ENCODE measurements at places on chromosomes 6 and 20.

DNA sequence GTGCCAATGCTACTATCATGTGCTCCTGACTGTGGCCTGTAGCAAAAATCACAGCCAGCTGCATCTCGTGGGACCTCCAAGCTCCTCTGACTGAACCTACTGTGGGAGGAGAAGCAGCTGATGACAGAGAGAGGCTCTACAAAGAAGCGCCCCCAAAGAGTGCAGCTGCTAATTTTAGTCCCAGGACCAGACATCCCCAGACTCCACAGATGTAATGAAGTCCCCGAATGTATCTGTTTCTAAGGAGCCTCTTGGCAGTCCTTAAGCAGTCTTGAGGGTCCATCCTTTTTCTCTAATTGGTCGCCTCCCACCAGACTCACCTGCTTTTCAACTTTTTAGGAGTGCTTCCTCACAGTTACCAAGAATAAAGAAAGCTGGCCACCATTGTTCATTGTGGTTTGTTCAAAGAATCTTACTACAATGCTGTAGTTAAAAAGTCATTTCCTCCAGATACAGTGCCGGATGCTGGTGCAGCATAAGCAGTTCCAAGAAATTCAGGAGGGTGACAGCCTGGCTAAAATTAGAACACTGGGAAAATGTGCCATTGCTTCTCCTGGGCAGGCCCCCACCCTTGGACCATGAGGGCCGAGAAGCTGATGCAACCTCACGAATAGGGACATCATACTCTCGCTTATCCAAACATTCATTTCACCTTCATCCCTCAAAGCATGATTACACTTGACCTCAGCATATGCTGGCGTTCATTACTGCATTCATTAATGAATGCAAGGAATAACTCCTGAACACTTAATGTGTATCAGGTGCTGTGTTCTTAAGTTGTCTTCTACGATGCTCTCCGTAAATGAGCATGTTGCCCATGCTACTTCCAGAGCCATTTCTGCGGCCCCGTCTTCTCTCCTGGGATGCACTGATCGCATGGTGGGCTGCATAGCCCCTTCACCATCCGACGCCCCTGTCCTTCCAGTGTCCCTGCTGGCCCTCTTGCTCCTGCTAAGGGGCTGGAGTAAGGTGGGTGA lies 66.4 kb downstream of the LY86 start:
- DNase-seq, result peak; percentile 79

- no peak for DNase-seq
Measured at GRCh38 chr20:49636447-49636846, 68.5 kb upstream of the PTGIS start.

GRCh38 chr6:87832025-87832825 lies 130.2 kb upstream of the AKIRIN2 start:
- DNase-seq, result peak; percentile 37

GRCh38 chr6:24547243-24547642 lies 52.5 kb downstream of the ALDH5A1 start:
- peak; percentile 44 for DNase-seq

DNA sequence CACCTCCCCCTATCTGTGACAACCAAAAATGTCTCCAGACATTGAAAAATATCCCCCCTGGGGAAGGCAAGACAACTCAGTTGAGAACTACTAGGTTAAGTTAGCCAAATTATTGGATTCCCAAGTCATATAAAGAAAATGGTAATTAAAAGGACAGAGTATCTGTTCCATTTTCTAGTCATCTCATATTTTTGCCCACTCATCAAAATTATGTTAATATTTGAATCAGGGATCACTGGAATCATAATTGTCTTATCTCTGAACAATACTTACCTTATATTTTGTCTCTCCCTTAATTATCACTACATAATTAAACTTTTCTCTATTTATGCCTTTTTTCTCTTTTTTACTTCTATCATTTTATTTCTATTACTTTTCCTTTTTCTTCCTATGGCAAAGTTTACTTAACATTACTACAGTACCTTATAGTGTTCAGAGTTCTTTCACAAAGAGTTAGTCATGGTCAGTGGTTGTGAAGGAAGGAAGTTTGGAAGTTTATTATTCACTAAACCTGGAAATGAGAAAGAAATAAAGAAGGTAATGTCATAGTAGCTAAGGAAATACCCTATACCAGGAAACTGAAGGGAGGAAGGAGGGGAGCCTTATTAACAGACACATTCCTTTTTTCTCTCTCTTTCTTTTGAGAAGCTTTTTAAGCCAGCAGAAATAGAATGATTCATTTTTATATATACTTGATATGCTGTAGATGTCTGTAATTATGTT lies 332.9 kb downstream of the COL12A1 start:
- DNase-seq, result no peak

GRCh38 chr6:80988286-80988685 lies 764.2 kb downstream of the TENT5A start:
- DNase-seq, result no peak

GRCh38 chr20:59141818-59142581 lies 21.6 kb upstream of the ZNF831 start:
- DNase-seq, result no peak

DNA sequence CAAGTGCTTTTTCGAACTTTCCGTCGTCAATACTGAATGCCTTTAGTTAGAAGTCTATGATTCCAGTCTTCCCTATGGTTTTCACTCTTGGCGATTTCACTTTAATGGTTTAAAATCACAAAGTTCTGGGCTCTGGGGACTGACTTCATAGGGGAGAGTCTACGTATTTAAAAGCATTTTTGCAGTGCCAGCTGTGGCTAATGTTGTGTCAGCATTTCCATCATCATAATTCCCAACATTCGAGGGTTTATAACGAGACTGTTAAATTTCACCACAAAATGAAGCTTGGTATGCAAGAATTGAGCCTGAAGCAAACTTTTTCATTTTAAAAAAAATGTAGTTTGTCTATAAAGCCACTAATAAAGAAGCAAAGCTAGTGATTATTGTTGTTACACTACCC lies 242.7 kb downstream of the SOX4 start:
- DNase-seq, result no peak

- DNase-seq, result no peak
Measured at GRCh38 chr6:158353883-158354877, 41.9 kb downstream of the TULP4 start.

- no peak for DNase-seq
Measured at GRCh38 chr6:110352563-110353262, 5.4 kb downstream of the METTL24 start.

- DNase-seq, result no peak
Measured at GRCh38 chr6:165611294-165611693, 51.7 kb downstream of the PDE10A start.

DNA sequence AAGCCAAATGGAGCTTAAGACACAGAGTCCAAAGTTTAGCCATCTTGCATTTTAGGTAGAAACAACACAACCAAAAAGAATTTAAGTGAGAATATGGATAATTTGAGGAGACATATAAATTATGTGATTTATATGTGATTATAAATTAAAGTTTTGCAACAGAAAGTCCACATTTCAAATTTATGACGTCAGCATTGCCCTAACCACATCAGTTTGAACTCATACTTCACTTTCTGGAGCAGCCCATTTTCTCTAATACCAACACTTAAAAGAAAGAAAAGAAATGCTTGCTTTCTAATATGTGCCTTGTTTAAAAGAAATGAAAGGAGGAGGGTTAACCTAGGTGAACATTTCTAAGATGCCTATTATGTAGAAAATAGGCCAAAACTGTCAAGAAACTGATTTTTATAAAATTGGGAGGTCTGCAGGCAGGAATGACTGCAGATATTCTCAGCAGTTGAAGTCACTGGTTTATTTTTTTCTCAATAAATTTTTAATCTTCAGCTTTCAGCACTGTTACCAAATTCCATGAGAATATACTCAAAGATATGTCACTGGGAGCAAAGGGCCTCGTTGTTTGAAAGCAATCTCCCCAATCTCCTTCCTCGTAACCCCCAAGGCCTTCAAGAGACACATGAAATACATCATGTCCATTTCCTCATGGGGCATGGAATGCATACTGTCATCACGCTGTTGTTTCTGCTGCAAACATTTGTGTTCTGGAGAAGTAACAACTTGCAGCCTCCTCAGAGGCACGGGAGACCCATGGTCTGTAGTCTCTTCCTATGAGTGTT lies 137.8 kb downstream of the SOD2 start:
- no peak for DNase-seq

- no peak for DNase-seq
Measured at GRCh38 chr6:110625883-110626282, 149.5 kb upstream of the SLC22A16 start.

GRCh38 chr20:47725248-47725973 lies 59.9 kb downstream of the SULF2 start:
- peak; percentile 90 for DNase-seq

GRCh38 chr20:17109307-17109706 lies 117.5 kb upstream of the PCSK2 start:
- DNase-seq, result no peak

DNA sequence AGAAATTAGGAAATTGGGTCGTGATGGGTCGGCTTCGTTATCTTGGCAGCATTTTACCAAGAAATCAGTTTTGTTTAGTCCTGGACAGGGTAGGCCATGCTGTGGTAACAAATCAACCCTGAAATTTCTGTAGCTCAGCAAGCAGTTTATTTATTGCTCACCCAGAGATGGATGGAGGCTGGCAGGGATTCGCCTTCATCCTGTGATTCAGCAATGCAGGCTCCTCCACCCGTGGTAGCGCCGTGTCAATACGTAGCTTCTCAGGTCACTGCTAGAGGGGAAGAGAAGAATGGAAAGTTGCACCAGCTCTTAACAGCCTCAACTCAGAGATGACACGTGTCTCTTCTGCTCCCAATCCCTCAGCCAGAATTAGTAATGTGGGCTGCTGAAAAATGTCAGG lies 157.0 kb upstream of the SGK1 start:
- no peak for DNase-seq

- DNase-seq, result no peak
Measured at GRCh38 chr20:4171538-4172116, 156.3 kb upstream of the RNF24 start.

DNA sequence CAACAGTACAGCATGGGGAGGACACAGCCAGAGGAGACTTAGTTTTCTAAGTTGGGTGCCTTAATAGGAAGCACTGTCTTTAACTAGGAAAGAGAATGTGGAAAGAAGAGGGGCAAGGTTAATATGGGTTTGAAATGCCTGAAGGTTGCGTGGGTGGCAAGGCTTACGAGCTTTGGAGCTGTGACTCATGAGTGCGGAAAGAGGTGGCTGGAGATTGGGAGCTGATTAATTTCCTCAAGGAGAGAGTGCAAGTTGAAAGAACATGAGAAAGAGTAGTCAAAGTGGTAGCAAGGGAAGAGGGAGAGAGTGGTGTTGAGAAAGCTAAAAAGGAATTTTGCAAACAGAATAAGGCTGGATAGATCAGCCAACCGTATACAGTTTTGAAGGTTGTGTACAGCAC lies 315.1 kb upstream of the PRND start:
- no peak for DNase-seq

- no peak for DNase-seq
Measured at GRCh38 chr6:83702749-83703148, 6.2 kb downstream of the SNAP91 start.

- peak; percentile 33 for DNase-seq
Measured at GRCh38 chr20:542777-543368, 717 bp downstream of the CSNK2A1 start.

Measured in activated CD4-positive, alpha-beta T cell treated with anti-CD3 and anti-CD28 coated beads, Interleukin-2, Interleukin-6, amounts not matched to agents 100 ng/mL and 50 ng/mL, durations not matched to agents 16 hours and 8 hours (primary cell).